CD4-positive, alpha-beta T cell treated with Interleukin-17A for 1 hour (primary cell): ENCODE measurements at places on chromosomes 4 and X.

GRCh38 chr4:15719506-15719905 lies 16.6 kb downstream of the BST1 start:
- no peak for DNase-seq

- no peak for DNase-seq
Observed at GRCh38 chr4:154164931-154165839, 326.4 kb downstream of the DCHS2 start.

GRCh38 chrX:50107470-50107869 lies 93.3 kb downstream of the AKAP4 start:
- DNase-seq = no peak

GRCh38 chr4:129110931-129111330 lies 15.0 kb downstream of the C4orf33 start:
- no peak for DNase-seq

GRCh38 chr4:55445921-55446577 lies 50.3 kb downstream of the TMEM165 start:
- no peak for DNase-seq

- no peak for DNase-seq
Observed at GRCh38 chr4:184938871-184939270, 79.4 kb upstream of the HELT start.

- no peak for DNase-seq
Observed at GRCh38 chr4:81519427-81519773, 47.7 kb upstream of the RASGEF1B start.

DNA sequence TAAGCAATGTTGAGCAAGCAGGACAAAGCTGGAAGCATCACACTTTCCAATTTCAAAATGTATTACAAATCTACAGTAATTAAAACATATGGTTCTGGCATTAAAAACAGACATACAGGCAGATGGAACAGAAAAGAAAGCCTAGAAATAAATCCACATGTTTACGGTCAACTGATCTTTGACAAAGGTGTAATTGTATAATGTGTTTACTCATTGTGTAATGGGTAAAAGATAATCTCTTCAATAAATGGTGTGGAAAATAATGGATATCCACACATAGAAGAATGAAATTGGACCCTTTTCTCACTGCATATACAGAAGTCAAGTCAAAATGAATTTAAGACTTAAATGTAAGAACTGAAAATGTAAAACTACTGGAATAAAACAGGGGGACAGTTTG lies 394.2 kb downstream of the ANKRD50 start:
- DNase-seq = no peak

- no peak for DNase-seq
Observed at GRCh38 chrX:20988118-20988517, 386.1 kb upstream of the CNKSR2 start.

DNA sequence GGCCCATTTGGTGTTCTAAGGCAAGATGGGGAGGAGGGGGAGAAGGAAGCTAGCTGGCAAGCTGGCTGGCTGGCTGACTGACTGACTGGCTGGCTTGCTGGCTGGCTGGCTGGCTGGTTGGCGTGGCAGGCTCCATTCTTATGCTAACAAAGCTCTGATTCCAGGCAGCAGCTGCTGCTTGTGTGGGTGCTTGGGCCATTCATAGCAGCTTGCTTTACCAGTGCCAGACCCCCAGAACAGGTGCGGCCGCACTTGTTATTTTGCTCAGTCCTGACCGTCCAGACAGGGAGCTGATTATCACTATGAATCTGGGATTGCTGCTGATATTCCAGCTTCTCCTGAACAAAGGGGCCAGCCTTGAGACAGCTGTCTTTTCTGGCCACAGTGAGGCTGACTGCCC lies 131.2 kb upstream of the PAK3 start:
- DNase-seq = no peak

GRCh38 chr4:181822005-181822375 lies 421.2 kb upstream of the TENM3 start:
- DNase-seq = no peak

DNA sequence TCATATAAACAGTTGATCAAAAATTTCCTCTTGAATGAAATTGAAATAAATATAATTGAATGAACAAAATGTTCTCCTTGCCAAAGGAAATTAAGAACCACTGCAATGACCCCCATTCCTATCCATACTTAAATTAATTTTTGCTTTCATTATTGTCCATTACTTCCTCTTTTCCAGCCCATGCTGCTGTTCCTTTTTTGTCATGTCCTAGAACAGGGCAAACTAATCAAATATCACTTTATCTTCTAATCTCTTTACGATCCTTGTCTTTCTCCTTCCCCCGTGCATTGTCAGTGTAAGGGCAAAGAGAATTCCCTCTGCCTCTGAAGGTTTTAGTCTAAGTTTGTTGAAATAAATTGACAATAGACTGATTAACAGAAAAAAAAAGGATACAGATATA lies 203.0 kb downstream of the CENPC start:
- DNase-seq = no peak

- DNase-seq = no peak
Observed at GRCh38 chr4:40280586-40280985, 54.5 kb upstream of the CHRNA9 start.

DNA sequence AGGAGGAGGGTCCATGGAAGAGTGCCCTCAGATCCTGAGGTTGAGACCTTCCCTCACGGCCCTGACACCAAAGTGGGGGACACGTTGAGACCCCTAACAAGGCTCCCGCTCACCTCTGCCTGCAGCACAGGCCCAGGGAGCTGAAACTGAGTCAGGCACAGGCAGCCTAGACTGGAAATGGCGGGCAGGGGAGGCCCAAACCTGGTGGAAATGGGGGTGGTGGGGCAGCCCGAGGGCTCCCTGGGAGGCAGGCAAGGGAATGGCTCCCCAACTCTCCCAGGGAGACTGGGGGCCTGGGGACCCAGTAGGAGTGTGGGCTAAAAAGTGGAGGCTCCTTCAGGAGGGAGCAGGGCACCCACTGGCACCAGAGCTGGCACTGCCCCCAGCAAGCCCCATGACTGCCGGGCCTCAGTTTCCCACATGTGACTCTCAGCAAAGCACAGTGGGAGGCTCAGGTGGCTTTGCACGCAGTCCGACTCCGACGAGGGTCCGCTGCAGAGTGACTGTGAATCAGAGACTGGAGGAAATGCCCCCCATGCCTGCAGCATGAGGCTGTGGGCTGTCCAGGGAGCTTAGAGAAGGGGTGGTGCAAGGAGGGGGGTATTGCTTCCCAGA lies 5.9 kb downstream of the NKX1-1 start:
- DNase-seq = no peak

- no peak for DNase-seq
Observed at GRCh38 chr4:186666750-186667149, 56.9 kb downstream of the FAT1 start.

DNA sequence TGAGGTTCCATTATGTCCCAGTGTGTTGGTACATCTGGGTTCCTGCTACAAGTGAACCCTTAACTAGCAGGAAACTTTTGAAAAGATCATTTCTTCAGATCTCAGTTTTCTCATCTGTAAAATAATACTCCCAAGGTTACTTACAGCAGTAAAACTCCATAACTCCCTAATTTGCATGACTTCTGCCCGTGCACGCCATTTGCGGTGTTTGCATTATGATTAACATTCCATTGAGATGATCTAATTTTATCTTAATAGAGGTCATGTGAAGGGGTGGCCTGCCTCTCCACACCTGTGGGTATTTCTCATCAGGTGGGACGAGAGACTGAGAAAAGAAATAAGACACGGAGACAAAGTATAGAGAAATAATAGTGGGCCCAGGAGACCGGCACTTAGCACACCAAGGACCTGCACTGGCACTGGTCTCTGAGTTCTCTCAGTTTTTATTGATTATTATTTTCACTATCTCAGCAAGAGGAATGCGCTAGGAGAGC lies 219.8 kb downstream of the TLL1 start:
- no peak for DNase-seq

DNA sequence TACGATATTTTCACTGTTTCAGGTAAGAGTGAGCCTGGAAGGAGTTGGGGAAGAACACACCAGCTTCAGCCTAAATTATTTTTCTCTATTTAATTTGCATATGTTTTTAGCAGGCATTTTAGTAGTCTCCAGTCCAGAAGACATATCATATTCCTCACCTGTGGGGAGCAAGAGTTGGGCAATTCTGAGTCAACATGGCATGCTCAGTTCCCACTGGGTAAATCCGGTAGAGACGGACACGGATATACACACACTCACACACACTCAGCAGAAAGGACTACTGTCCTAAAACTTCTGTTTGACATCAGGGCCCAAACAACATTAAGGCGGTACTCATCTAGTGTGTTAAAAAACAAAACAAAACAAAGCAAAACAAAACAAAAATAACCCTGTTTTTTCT lies 4.9 kb upstream of the BEX4 start:
- DNase-seq = no peak

- no peak for DNase-seq
Observed at GRCh38 chr4:183099537-183100297, 660 bp downstream of the WWC2 start.

DNA sequence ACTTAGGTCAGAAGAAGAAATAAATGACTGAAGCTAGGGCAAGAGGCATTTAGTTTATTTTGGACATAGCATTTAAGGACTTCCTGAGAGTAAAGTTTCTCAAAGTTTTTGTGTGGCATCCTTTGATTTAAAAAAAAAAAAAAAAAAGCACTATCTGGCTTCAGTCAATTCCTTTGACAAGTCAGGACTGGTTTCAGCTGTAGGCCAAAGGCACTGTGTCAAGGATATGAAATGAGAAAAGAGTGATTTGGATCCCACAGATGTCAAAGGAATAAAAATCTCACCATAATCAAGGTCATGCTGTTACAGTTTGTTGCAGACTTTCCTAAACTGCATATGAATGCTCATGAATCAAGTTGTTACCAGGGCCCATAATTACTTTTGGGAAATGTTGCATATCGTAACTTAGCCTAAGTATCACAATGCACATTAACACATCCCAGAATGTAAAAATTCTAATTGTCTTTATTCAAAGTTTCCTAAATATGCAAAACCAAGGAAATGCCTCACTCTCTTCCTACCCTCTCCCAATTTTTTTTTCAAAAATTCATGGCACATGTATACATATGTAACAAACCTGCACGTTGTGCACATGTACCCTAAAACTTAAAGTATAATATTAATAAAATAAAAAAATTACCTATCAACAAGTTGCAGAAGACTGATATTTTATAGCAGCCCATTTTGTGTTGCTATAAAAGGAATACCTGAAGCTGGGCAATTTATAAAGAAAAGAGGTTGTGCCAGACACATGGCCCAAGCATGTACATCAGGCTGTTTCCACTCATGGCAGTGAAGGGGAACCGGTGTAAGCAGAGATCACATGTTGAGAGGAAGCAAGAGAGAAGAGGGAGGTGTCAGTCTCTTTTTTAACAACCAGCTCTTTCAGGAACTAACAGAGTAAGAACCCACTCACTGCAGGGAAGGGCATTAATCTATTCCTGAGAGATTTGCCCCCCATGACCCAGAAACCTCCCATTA lies 33.7 kb upstream of the ADAMTS3 start:
- DNase-seq = no peak

GRCh38 chrX:108309144-108309543 lies 129.1 kb downstream of the COL4A6 start:
- DNase-seq = no peak

- peak; percentile 76 for DNase-seq
Observed at GRCh38 chrX:49186125-49187027, at the start of gene PRICKLE3. TSS of gene PRICKLE3 (minus strand) at chrX:49186373. CDS start at chrX:49186297, 76 bp downstream.

DNA sequence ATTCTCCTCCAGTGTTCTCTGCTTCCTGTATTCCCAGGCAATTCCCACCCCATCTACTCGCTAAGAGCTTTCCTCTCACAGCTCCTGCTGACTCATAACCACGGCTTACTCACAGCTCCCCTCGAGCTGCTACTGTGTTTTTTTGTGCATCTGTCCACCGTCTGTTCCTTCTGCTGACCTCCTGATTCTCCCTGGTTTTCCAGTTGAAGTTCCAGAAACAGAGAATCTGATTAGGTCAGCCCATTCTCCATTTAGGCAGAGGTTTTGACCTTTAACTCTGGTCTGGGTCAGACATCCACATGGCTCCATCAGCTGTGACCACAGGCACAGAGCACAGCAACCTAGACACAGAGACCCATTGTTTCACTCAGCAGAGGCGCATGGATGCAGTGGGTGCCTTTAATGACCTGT lies 5.5 kb upstream of the SMIM20 start:
- no peak for DNase-seq

- DNase-seq = no peak
Observed at GRCh38 chr4:16731776-16732380, 166.6 kb downstream of the LDB2 start.

DNA sequence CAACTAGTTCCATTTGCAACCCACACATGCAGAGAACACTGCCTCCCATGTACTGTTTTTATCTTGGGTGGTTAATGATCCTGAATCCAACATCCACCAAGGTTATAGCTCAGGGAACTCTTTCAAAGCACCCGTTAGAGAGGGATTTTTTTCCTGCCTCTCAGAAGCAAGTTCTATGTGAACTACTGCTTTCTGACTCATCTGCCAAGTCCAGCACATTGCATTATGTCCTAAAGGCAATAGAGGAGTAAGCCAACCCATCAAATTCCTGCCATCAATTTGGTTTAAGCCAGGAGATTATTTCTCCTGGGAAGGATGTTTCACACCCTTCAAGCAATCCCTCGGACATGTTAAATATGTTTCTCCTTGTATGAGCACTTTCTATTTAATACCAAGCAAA lies 334.5 kb downstream of the GASK1B start:
- DNase-seq = no peak

- no peak for DNase-seq
Observed at GRCh38 chr4:13427599-13428325, 56.4 kb downstream of the RAB28 start.

DNA sequence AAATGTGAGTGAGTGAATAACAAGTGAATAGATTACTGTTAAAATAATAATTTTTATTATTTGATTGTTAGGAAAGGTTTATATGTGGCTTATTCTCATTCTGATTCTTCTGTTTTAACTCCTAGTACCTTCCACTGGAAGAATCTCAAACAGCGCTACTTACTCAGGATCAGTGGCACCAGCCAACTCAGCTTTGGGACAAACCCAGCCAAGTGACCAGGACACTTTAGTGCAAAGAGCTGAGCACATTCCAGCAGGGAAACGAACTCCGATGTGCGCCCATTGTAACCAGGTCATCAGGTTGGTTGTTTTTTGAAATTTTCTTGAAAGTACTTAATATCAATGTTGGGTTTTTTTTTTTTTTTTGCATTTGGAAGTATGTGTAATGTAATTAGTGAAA lies 117.6 kb upstream of the BMPR1B start:
- DNase-seq = no peak

DNA sequence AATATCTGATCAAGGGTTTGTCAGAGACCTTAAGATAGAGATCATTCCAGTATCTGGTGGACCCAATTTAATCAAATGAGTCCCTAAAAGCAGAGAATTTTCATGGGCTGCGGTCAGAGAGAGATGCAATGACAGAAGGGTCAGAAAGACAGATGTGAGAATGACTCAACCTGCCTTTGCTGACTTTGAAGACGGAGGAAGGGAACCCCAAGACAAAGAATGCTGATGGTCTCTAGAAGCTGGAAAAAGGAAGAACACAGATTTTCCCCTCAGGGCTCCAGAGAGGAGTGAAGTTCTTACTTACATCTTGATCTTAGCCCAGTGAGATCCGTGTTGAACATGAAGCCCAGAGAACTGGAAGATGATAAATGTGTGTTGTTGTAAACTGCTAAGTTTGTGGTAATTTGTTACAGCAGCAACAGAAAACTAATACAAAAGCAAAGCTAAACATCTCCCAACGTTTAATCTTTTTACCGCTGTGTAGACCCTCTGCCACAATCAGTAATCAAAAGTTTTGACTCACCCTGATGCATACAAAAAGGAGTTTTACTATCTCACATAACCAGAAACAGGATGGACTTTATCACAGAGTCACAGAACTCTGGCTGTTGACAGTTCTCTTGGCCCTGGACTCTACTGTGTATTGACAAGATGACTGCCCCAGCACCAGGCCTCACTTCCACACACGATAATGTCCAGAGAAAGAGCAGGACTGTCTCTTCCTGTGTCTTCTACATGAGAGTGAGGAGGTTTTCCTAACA lies 70.2 kb upstream of the MAGEB2 start:
- no peak for DNase-seq
